Breast epithelium (tissue), 4 donors: ENCODE measurements at places on chromosomes 4 and X. TPM values are rescaled to one million over a fixed set of nuclear protein-coding genes. Genes with fewer than 3 reads are reported as not detected.

The BMPR1B gene
- total RNA-seq: 2.0 TPM

The NAT8L gene
- 2.5 TPM for total RNA-seq

The NDNF gene
- total RNA-seq: 2.6 TPM

- peaks cover 43% of the 10 kb centered on the region for H3K27me3 ChIP-seq
- H3K36me3 ChIP-seq: no peaks in the 10 kb centered on the region
- no peak overlapping the region for H3K4me3 ChIP-seq
- DNase-seq: no peak
- no peak overlapping the region for H3K27ac ChIP-seq
Measured at GRCh38 chrX:152819732-152820131, 10.8 kb downstream of the CETN2 start.

GRCh38 chr4:127920521-127920920, 39.8 kb downstream of the PLK4 start:
- no peaks in the 10 kb centered on the region for H3K27me3 ChIP-seq
- H3K4me1 ChIP-seq: no peaks in the 10 kb centered on the region
- no peak overlapping the region for H3K27ac ChIP-seq

DNA sequence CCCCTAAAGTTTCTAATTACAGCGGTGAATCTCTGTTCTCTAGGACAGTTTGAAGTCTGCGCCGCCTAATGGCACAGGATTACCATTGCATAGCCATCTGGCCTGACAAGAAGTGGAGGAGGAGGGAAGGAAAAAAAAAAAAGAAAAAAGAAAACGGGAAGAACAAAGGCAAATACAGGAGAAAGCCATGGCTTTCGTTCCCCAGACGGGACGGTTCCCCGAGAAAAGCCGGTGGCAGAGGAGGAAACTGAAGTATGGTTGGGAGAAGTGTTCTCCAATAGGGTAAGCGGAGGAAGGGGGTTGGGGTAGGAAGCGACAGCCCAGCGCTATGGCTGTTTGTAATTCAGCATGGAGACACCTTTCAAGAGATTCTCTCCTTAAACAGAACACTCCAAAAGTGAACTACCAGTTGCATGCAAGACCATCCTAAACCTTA, 80.8 kb downstream of the HMGN5 start:
- no peak for DNase-seq
- no peaks in the 10 kb centered on the region for H3K27me3 ChIP-seq
- H3K36me3 ChIP-seq: no peaks in the 10 kb centered on the region

GRCh38 chr4:110415478-110415877, 60.5 kb upstream of the ENPEP start:
- H3K4me1 ChIP-seq: no peaks in the 10 kb centered on the region
- no peak overlapping the region for H3K4me3 ChIP-seq
- H3K36me3 ChIP-seq: no peaks in the 10 kb centered on the region
- H3K27ac ChIP-seq: no peak overlapping the region
- no peaks in the 10 kb centered on the region for H3K27me3 ChIP-seq
